Gastrocnemius medialis (tissue), 4 donors: ENCODE measurements at places on chromosomes 7 and 10. TPM values are rescaled to one million over a fixed set of nuclear protein-coding genes. Genes with fewer than 3 reads are reported as not detected.
A peak's percentile ranks its signal among the peaks of the same experiment; 100 is the strongest.

PLPP4 gene
- not detected for total RNA-seq

DNA sequence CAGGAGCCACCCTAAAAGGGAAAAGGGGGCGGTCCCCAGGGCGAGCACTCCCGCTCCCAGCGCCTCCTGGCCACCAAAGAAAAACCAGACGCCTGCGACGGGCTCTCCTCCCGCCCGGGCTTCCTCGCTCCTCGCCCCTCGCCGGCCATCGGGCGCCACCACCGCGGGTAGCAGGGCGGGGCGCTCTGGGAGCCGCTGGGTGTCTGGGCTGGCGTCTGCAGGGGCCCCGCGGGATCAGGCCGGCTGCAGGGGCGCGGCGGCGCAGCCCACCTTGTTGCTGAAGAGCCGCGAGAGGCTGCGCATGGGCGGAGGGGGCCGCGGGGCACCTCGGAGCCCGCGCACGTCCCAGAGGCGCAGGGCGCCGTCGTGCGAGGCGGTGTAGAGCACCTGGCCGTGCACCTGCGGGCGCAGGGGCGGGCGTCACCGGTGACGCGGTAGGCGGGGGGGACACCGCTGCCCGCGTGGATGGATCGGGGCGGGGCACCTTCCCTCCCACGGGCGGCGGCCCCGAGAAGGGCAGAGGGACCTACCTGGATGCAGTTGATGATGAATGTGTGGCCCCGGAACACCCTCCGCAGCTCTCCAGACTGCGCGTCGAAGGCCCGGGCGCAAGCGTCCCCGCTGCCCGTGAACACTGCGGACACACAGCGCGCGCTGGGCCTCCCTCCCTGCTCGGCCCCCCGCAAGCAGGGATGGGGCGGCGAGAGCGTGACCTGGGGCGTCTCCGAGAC lies 28.3 kb downstream of the WDR86 start:
- H3K27me3 ChIP-seq, result peaks cover 32% of the 10 kb centered on the region
- H3K4me3 ChIP-seq, result peak overlapping the region; percentile 22
- no peaks in the 10 kb centered on the region for H3K36me3 ChIP-seq
- H3K27ac ChIP-seq, result no peak overlapping the region

DNA sequence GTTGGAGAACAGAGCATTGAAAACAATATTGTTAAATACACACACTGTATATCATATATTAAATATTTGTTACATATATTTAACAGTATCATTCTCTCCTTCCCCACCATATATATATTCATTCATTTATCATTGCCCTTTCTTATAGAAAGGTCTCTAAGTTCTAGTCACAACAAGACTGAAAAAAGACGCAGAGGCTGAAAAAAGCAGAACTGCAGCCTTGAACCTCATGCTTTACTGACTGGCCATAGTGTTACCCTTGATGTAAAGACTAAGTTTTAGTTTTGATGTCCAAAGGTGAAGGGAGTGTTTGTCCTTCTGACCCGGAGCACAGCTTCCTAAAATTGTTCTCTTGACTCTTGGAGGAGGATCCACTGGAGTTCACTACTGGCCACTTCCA lies 247.9 kb downstream of the PTEN start:
- no peaks in the 10 kb centered on the region for H3K27me3 ChIP-seq
- H3K4me1 ChIP-seq, result no peaks in the 10 kb centered on the region
- DNase-seq, result no peak
- H3K36me3 ChIP-seq, result no peaks in the 10 kb centered on the region

- H3K4me3 ChIP-seq, result peak overlapping the region; percentile 13
- no peaks in the 10 kb centered on the region for H3K36me3 ChIP-seq
These were observed 569.1 kb downstream of the DNAJB6 start for GRCh38 chr7:157905651-157906461.

DNTT gene
- not detected for total RNA-seq

DNA sequence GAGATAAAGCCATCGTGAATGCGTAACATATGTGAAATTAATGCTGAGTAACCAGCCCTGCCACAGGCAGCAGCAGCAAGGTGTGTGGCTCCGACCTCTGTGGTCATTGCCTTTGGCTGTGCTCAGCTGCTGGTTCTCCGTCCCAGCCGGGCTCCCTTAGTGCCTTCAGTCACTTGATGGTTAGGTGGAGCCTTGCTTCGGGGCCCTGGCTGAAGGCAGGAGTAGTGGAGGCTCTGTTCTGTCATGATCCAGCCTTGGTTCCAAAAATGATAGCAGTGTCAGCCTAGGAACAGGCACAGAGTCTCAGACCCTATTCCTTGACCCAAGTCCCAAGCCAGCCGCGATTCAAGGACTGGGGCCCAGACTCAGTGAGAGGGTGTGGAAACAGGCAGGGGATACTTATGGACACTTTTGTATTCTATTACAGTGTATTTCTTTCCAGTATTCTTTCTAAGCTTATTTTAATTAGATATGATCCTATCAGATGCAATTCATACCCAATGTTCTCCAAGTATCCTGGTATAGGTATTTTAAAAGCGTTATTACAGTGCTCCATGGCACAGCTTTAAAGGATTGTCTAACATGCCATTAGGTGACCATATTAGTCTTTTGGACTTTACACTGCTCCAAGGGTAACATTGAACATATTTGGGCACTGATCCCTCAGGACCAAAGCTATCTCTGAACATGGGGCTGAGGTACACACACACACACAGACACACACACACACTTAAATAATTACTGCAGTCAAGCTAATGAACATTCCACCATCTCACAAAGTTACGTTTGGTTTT lies 9.0 kb downstream of the SCART1 start:
- no peaks in the 10 kb centered on the region for H3K27me3 ChIP-seq
- H3K4me3 ChIP-seq, result no peak overlapping the region
- no peak for DNase-seq
- no peak overlapping the region for H3K27ac ChIP-seq
- H3K36me3 ChIP-seq, result no peaks in the 10 kb centered on the region

- H3K4me1 ChIP-seq, result peaks cover 5% of the 10 kb centered on the region
- H3K36me3 ChIP-seq, result no peaks in the 10 kb centered on the region
- no peaks in the 10 kb centered on the region for H3K27me3 ChIP-seq
- no peak overlapping the region for H3K4me3 ChIP-seq
- no peak for DNase-seq
These were observed 33.0 kb downstream of the RALA start for GRCh38 chr7:39656415-39656814.

- no peak overlapping the region for H3K4me3 ChIP-seq
- H3K27me3 ChIP-seq, result no peaks in the 10 kb centered on the region
- no peak overlapping the region for H3K27ac ChIP-seq
- no peaks in the 10 kb centered on the region for H3K36me3 ChIP-seq
These were observed 22.7 kb downstream of the HKDC1 start for GRCh38 chr10:69242852-69243212.

ADCYAP1R1 gene
- 0.11 TPM for total RNA-seq

EN2 gene
- total RNA-seq, result 0.59 TPM

DNA sequence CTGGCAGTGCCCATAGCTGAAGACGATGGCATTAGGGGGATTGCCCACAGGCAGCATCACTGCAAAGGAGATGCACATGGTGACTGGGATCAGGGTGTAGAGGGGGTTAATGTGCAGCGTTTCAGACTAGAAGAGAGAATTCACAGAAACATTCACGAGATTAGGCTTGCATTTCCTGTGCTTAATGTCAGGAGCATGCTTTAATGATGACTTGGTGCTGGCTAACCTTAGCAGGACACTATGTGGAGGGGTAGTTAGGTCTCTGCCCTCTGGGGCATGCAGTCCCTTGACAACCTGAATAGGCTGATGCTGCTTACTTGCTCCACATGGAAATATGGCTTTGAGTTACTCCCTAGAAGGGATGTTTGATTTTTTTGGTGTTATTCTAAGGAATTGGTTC lies 21.8 kb downstream of the STMP1 start:
- no peak overlapping the region for H3K27ac ChIP-seq
- DNase-seq, result no peak
- H3K27me3 ChIP-seq, result no peaks in the 10 kb centered on the region

DNA sequence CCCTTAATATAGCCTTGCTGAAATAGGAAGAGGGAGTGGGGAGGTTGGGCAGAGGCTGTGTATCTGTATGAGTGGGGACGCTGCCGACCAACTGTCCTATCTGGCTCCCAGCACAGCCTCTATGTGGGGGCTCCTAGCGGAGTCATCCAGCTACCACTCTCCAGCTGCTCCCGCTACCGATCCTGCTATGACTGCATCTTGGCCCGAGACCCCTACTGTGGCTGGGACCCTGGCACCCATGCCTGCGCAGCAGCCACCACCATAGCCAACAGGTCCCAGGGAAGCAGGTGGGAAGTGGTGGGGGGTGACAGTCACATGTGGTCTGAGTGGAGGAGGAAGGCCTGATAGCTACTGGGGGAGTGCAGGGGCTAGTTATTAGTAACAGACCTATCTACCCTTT lies 6.6 kb downstream of the MRPL43 start:
- no peak overlapping the region for H3K4me3 ChIP-seq
- no peaks in the 10 kb centered on the region for H3K36me3 ChIP-seq
- H3K27ac ChIP-seq, result no peak overlapping the region
- no peak for DNase-seq
- peaks cover 5% of the 10 kb centered on the region for H3K4me1 ChIP-seq
- no peaks in the 10 kb centered on the region for H3K27me3 ChIP-seq

STRA8 gene
- not detected for total RNA-seq

- H3K27me3 ChIP-seq, result no peaks in the 10 kb centered on the region
- no peak overlapping the region for H3K4me3 ChIP-seq
- no peaks in the 10 kb centered on the region for H3K36me3 ChIP-seq
- H3K4me1 ChIP-seq, result peaks cover 50% of the 10 kb centered on the region
These were observed 98.9 kb downstream of the LHPP start for GRCh38 chr10:124560377-124561105.

C10orf95 gene
- total RNA-seq, result not detected

GRCh38 chr10:71729161-71729636 lies 9.6 kb upstream of the C10orf105 start:
- peak; percentile 40 for DNase-seq
- H3K4me3 ChIP-seq, result no peak overlapping the region
- H3K27ac ChIP-seq, result peak overlapping the region; percentile 67
- H3K36me3 ChIP-seq, result no peaks in the 10 kb centered on the region

PALD1 gene
- 2.5 TPM for total RNA-seq

MAD1L1 gene
- 19.7 TPM for total RNA-seq

AKR1C4 gene
- 0.35 TPM for total RNA-seq

DNA sequence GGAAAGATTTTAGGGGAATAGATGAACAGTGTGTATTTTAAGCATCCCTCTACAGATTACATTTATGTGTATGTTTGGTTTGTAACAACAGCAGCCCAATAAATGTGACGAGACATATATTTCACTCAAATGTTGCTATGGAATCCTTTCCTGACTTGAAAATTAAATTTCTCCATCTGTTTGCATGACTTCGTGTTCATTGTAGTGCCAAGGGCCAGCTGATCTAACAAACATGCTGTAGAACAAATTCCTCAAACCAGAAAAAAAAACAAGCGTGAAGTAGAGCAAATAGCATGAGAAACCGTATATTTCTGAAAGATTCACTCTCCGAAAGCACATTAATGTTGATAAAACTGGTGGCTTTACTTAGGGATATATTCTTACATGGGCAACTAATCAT lies 87.8 kb downstream of the NRCAM start:
- H3K27ac ChIP-seq, result no peak overlapping the region
- H3K4me3 ChIP-seq, result no peak overlapping the region
- DNase-seq, result no peak
- H3K27me3 ChIP-seq, result no peaks in the 10 kb centered on the region
- H3K36me3 ChIP-seq, result no peaks in the 10 kb centered on the region

- DNase-seq, result no peak
- H3K27me3 ChIP-seq, result no peaks in the 10 kb centered on the region
- H3K27ac ChIP-seq, result no peak overlapping the region
- H3K4me1 ChIP-seq, result no peaks in the 10 kb centered on the region
- H3K36me3 ChIP-seq, result no peaks in the 10 kb centered on the region
- H3K4me3 ChIP-seq, result no peak overlapping the region
These were observed 536.4 kb downstream of the GRM8 start for GRCh38 chr7:126716321-126716720.

CAV2 gene
- total RNA-seq, result 14.7 TPM

ACSM6 gene
- not detected for total RNA-seq

DNA sequence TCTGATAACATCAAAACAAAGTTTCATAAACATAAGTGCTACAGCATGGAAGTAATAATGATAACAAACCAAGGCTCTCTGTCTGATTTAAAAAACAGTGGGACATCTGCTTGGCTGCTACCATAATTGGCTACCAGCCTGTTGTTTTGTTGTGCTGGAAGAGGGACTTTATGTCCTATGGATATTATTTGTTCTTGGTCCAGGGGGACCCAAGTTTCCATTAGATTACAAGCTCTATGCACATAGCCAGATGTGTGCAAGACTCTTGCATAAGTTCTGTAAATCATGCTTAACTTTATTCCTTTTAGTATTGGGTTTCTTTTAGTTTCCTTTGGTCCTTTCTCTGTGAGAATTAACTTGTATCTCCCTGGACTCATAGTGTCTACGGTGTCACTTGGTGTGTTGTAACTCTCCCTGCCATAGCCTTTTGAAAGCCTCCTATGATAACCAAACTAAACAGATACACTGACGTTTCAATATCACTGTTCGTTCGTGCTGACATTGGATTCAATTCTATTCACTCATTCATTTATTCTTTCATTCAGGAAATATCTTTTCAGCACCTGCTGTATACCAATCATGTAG lies 41.4 kb upstream of the CD36 start:
- DNase-seq, result peak; percentile 34
- H3K27me3 ChIP-seq, result no peaks in the 10 kb centered on the region
- no peak overlapping the region for H3K4me3 ChIP-seq
- H3K36me3 ChIP-seq, result no peaks in the 10 kb centered on the region

CTNNA3 gene
- total RNA-seq, result 29.2 TPM

GRCh38 chr7:18040196-18040595 lies 12.6 kb upstream of the PRPS1L1 start:
- H3K36me3 ChIP-seq, result no peaks in the 10 kb centered on the region
- no peaks in the 10 kb centered on the region for H3K27me3 ChIP-seq
- H3K27ac ChIP-seq, result no peak overlapping the region
- no peaks in the 10 kb centered on the region for H3K4me1 ChIP-seq
- H3K4me3 ChIP-seq, result no peak overlapping the region

DNA sequence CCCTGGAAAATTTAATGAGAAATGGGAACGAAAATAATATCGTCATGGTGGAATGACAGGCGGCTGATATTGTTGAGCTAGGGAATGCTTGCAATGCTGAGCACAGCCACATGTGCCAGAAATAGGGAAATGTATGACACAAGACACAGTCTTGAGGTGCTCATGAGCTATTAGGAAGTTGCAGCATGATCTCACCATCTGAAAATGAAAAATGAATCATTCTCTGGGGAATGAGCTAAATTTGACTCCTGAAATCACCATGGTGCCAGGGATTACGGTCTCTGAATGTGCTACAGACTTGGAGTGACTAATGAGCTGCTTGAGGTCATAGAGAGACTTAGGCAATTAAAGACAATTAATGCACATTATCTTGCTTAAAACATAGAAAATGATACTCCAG lies 845.0 kb downstream of the CNTNAP2 start:
- H3K4me1 ChIP-seq, result no peaks in the 10 kb centered on the region
- no peak overlapping the region for H3K27ac ChIP-seq
- no peak for DNase-seq
- H3K36me3 ChIP-seq, result no peaks in the 10 kb centered on the region

DNA sequence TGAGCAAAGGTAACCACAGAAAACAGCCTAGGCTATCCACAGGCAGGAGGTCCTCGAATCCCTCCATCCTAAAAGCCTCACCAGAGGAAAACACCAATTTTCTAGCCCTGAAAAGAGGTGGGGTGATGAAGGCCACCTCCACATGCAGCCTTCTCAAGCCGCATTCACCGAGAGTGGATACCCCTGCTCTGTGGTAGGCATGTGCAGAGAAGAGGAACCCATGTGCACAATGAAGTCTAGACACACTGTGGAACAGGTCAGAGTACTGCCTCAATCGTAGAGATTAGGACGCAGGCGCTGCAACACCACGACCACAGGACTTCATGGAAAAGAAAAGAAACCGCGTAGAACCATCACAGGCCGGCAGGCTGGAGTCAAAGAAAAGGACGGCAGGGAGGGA lies 38.8 kb downstream of the GRB10 start:
- H3K4me1 ChIP-seq, result peaks cover 17% of the 10 kb centered on the region
- H3K27ac ChIP-seq, result no peak overlapping the region
- H3K36me3 ChIP-seq, result no peaks in the 10 kb centered on the region
- H3K27me3 ChIP-seq, result no peaks in the 10 kb centered on the region
- DNase-seq, result no peak

TSPAN12 gene
- 6.3 TPM for total RNA-seq

FKBP9 gene
- 32.1 TPM for total RNA-seq
